ENCODE measurements at places on chromosomes 1 and 21. TPM values are rescaled to one million over a fixed set of nuclear protein-coding genes. Genes with fewer than 3 reads are reported as not detected.

- DNase-seq: no peak
- H3K27me3 ChIP-seq: no peaks in the 10 kb centered on the region
- H3K4me1 ChIP-seq: no peaks in the 10 kb centered on the region
- H3K36me3 ChIP-seq: no peaks in the 10 kb centered on the region
- no peak overlapping the region for H3K4me3 ChIP-seq
These were observed 25.3 kb upstream of the SIPA1L2 start for GRCh38 chr1:232655028-232655745.

DNA sequence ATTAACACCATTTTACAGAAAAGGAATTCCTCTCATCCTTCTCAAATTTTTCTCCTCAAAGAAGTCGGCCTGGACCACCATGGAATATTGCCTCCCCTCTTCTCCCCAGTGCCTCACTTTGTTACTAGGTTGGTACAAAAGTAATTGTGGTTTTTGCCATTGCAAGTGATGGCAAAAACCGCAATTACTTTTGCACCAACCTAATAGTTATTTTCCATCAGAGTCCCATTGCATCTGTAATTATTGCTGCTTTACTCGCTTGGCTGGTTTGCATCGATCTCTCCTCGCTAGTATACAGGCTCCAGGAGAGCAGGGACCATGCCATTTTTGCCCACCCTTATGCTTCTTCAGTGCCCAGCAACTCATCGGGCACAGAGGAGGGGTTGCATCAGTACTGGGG lies 963 bp upstream of the C1orf94 start:
- no peaks in the 10 kb centered on the region for H3K27me3 ChIP-seq
- no peaks in the 10 kb centered on the region for H3K36me3 ChIP-seq

- H3K36me3 ChIP-seq: no peaks in the 10 kb centered on the region
- no peak overlapping the region for H3K27ac ChIP-seq
- peaks cover 14% of the 10 kb centered on the region for H3K27me3 ChIP-seq
- no peak overlapping the region for H3K4me3 ChIP-seq
- peaks cover 27% of the 10 kb centered on the region for H3K4me1 ChIP-seq
- peak; percentile 23 for DNase-seq
These were observed 60.4 kb downstream of the ATP5PO start for GRCh38 chr21:33855190-33855589.

DNA sequence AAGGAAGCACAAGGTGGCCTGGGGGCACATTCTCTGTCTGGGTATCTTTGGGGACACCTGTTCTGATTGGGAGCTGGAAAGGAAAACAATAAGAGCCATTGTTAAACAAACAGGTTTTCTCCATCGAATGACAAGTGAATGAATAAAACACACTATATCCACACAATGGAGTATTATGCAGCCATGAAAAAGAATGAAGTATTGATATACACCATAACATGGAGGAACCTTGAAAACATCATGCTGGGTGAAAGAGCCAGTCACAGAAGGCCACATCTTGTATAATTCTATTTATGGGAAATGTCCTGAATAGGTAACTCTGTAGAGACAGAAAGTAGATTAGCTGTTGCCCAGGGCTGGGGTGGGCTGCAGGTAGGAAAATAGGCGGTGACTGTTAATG lies 11.1 kb downstream of the PROK1 start:
- 0 out of 2 replicates have a peak, but pooled peaks cover 7% of the 10 kb centered on the region for H3K4me1 ChIP-seq
- no peak for DNase-seq
- H3K27ac ChIP-seq: no peak overlapping the region
- H3K27me3 ChIP-seq: no peaks in the 10 kb centered on the region
- no peaks in the 10 kb centered on the region for H3K36me3 ChIP-seq
- H3K4me3 ChIP-seq: no peak overlapping the region

- 0 out of 2 replicates have a peak, but pooled peaks cover 7% of the 10 kb centered on the region for H3K4me1 ChIP-seq
- DNase-seq: no peak
- H3K4me3 ChIP-seq: no peak overlapping the region
- no peak overlapping the region for H3K27ac ChIP-seq
- no peaks in the 10 kb centered on the region for H3K36me3 ChIP-seq
- H3K27me3 ChIP-seq: no peaks in the 10 kb centered on the region
These were observed 427.2 kb upstream of the VAMP3 start for GRCh38 chr1:7343882-7344281.

DNA sequence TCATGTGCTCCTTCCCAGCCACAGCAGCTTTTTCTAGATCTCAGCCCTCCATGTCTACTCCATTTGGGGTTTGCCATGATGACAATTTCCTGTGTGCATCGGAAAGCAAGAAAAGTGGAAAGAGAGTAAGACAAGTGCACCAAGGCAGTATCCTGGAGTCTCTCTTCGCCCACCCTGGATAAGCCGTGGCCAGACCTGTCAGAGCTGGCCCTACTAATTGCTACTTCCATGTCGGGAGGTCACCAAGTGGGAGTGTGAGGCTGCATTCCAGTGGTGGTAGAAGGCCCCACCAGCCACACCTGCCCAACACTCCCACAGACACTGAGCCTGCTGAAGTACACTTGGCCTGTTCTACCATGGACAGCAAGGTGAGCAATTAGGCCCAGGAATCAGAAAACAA lies 14.0 kb upstream of the LORICRIN start:
- DNase-seq: no peak
- H3K4me3 ChIP-seq: no peak overlapping the region
- H3K36me3 ChIP-seq: no peaks in the 10 kb centered on the region
- no peaks in the 10 kb centered on the region for H3K4me1 ChIP-seq
- H3K27ac ChIP-seq: no peak overlapping the region
- no peaks in the 10 kb centered on the region for H3K27me3 ChIP-seq

GRCh38 chr1:213110349-213111300 lies 59.6 kb downstream of the RPS6KC1 start:
- H3K27ac ChIP-seq: no peak overlapping the region
- DNase-seq: no peak
- H3K36me3 ChIP-seq: peaks cover 9% of the 10 kb centered on the region
- H3K27me3 ChIP-seq: no peaks in the 10 kb centered on the region

DNA sequence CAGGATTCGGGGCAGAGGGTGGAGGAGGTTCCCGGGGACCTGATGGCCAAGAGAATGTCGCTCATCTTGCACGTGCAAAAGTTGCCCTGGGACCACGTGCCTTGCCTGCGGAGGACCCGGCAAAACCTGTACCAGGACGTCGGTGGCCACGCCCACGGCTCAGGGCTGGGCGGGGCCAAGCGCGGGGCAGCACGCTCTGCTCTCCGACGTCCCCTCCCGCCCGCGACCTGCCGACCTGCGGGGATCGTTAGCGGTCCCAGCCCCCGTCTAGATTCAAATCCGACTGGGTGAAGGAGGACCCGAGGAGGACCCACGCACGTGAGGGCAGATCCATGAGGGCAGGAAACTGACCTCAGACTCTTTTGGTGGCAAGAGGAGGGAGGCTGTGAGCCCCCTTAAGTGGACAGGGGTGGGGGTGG lies at the start of gene C1orf167:
Gene C1orf167, plus strand, starts transcription at position 206 of the 419 bp plus-strand sequence. CDS start 2,208 bp downstream, outside the sequence.
- H3K4me1 ChIP-seq: 0 out of 2 replicates have a peak, but pooled peaks cover 6% of the 10 kb centered on the region
- no peaks in the 10 kb centered on the region for H3K36me3 ChIP-seq
- no peak within 1 kb of the TSS for H3K27ac ChIP-seq
- peaks cover 41% of the 10 kb centered on the region for H3K27me3 ChIP-seq

DNA sequence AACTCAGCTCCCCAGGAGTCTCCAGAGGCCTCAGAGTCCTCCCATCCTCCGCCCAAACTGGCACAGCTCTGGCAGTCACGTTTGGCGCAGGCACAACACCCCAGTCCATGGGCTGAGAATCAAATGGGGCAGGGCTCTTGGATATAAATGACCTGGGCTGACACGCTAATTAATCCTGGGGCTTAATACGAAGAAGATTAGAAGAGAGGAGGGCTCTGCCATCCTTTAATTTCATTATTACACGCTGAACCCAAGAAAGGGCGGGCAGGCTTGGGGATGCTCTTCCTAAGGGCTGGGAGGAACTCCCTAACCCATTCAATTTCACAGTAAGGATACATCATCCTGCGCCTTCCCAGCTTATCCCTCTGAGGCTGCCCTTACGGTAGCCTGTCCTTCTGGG lies 2.4 kb downstream of the GRIK3 start:
- H3K27ac ChIP-seq: no peak overlapping the region
- no peaks in the 10 kb centered on the region for H3K36me3 ChIP-seq
- H3K27me3 ChIP-seq: peaks cover 6% of the 10 kb centered on the region
- H3K4me1 ChIP-seq: no peaks in the 10 kb centered on the region
- DNase-seq: no peak
- no peak overlapping the region for H3K4me3 ChIP-seq

- H3K4me1 ChIP-seq: peaks cover 16% of the 10 kb centered on the region
- DNase-seq: peak; percentile 29
- no peaks in the 10 kb centered on the region for H3K27me3 ChIP-seq
These were observed 133.2 kb upstream of the BARHL2 start for GRCh38 chr1:90850181-90850897.

DNA sequence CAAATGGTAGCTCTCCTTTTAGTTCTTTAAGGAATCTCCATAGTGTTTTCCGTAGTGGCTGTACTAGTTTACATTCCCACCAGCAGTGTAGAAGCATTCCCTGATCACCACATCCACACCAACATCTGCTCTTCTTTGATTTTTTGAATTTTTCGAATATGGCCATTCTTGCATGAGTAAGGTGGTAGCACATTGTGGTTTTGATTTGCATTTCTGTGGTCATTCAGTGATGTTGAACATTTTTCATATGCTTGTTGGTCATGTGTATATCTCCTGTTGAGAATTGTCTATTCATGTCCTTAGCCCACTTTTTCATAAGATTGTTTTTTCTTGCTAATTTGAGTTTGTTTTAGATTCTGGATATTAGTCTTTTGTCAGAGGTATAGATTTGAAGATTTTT lies 84.6 kb upstream of the B3GALT2 start:
- H3K4me3 ChIP-seq: no peak overlapping the region
- H3K27ac ChIP-seq: no peak overlapping the region
- DNase-seq: no peak
- H3K4me1 ChIP-seq: no peaks in the 10 kb centered on the region

CAPZA1 gene
- 117 TPM for total RNA-seq

E2F2 gene
- total RNA-seq: 5.7 TPM

SUSD4 gene
- not detected for total RNA-seq

ABCG1 gene
- not detected for total RNA-seq

TMIGD3 gene
- not detected for total RNA-seq
